ENCODE measurements at places on chromosomes 13 and 19.
A peak's percentile ranks its signal among the peaks of the same experiment; 100 is the strongest.

DNA sequence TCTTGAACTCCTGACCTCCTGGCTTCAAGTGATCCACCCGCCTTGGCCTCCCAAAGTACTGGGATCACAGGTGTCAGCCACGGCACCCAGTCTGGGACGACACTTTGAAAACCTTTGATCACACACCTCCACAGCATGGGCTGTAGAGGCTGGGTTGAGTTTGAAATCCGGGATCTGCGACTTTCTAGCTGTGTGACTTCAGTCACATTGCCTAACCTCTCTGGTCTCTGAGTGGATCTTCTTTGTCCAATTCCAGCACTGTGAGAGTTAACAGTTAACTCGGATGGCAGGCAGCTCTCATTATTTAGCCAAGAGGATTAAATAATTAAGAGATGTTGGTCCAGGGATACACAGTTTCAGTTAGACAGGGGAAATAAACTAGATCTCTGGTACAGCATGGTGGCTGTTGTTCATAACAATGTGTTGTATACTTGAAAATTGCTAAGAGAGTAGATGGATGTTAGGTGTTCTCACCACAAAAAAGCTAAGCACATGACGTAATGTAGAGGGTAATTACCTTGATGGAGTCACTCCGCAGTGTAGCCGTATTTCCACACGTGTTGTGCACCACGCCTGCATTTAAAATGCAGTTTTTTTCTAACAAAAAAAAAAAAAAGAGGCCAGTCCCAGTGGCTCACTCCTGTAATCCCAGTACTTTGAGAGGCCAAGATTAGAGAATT is 1.9 kb downstream of the GALP start:
- DNase-seq = no peak

GRCh38 chr13:70394031-70394548 is 285.8 kb upstream of the KLHL1 start:
- DNase-seq = no peak

GRCh38 chr13:75076476-75076875 is 405.5 kb downstream of the TBC1D4 start:
- DNase-seq = no peak

GRCh38 chr19:14402332-14403144 is 16.6 kb downstream of the DDX39A start:
- DNase-seq = peak; percentile 88

DNA sequence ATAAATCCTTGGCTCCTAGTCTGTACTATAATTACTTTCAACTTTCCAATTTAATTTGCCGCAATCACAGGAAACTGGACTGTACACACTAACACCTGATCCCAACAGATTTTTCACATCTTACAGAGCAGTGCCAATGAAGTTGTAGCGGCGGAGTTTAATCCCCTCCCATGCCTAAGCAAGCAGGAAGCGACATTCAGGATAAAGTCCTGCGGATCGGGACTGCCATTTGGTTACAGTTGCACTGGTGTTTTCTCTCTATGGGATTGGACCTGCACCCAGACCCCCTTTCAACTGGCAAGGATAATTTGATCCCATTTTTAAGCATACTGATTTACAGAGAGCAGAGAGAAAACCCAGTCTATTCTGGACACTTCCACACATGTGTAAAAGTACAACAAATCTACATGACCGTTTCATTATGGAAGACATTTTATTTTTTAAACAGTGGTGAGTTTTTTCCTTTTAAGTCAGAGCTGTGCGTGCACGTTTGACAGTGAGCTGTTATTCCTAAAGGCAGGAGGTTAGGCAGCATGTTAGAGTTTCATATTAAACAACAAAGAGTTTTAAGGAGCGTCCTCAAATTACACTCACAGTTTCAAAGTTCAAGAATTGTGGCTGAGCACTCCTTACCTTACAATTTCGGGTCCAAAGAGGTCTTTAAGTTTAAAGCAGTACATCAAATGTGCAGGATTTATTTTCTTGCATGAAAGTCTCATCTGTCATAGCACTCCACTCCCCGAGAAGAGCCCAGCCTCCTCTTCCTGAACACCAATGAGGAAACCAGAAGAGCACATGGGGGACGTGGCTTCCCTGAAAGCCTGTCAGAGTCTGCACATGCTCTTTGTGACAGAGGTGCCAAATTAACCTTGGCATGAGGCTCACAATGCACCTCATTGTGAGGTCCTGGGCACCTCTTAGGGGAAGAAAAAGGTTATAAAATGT is 141.6 kb upstream of the RFC3 start:
- peak; percentile 26 for DNase-seq

DNA sequence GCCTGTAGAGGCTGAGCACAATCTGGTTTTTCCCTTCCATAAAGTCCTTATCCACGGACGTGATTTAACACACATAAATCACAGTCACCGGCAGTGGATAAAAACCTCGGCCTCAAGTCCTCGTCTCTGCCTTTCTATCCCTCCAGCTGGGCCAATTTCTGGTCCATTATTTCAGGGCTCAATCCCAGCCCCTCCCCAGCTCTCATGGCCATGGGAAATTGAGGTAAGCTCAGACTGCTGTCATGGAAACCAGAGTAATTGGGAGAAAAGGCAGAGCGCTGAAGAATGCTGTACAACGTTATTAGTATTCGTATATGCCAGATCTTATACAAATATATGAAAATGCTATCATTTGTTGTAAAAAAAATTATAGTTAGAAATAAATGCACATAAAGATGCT is 86.2 kb upstream of the USP29 start:
- no peak for DNase-seq

DNA sequence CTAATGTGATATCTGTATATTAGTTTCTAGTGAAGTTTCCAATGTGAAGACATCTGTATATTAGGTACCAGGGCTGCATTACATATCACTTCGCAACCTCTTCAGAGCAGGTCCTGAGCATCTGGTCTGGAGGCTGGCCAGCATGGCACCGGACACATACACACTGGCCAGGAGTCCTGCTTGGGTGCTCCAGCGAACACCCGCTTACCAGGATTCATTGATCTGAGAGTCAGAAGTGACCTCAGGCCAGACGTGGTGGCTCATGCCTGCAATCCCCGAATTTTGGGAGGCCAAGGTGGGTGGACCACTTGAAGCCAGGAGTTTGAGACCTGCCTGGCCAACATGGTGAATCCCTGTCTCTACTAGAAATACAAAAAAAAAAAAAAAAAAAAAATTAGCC is 93.0 kb upstream of the IRS2 start:
- DNase-seq = no peak

DNA sequence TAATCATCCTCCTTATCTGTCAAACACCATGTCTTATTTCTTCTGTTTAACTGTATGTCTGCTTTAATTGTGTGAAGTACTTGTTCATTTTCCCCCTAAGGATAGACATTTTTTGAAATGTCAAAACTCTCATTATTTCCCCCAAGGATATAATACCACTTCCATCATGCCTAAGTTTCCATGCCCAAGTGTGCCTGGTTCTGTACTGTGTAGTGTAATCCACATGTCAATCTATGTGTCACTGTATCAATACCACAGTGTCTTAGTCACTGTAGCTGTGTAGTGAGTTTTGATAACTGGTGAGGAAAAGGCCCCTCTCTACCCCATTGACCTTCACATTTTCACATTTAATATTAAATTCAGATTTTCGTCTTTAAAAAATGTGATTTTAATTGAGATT is 1265.5 kb downstream of the PCDH9 start:
- no peak for DNase-seq
